Lower leg skin (tissue), 4 donors: ENCODE measurements at places on chromosomes 2 and 18.

- DNase-seq: no peak
These were observed 48.4 kb downstream of the LRP1B start for GRCh38 chr2:142082368-142082767.

- no peak for DNase-seq
These were observed 12.3 kb downstream of the ZEB2 start for GRCh38 chr2:144507441-144508171.

- DNase-seq: no peak
These were observed 91.3 kb downstream of the ASXL2 start for GRCh38 chr2:25787020-25787419.

GRCh38 chr18:48990481-48991318, 39.9 kb upstream of the SMAD7 start:
- no peak for DNase-seq

DNA sequence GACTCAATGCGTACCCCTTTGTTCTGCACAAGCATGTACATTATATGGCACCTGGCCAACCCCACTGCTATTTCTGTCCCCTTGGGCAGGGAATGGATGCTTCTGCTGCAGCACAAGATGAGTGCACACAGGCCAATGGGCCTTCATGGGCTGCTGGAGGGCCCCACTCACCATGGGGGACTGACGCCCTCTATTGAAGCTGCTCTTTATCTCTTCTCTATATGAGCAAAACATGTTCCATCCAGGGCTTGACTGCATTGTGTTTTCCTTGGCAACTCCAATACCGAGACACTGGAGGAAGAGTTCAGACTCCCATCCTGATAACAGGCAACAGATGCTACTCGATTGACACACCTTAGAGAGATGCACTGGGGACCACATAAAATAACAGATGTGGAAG, 251.6 kb upstream of the NCKAP5 start:
- no peak for DNase-seq

- DNase-seq: no peak
These were observed 11.7 kb upstream of the CXCR4 start for GRCh38 chr2:136129601-136130000.

DNA sequence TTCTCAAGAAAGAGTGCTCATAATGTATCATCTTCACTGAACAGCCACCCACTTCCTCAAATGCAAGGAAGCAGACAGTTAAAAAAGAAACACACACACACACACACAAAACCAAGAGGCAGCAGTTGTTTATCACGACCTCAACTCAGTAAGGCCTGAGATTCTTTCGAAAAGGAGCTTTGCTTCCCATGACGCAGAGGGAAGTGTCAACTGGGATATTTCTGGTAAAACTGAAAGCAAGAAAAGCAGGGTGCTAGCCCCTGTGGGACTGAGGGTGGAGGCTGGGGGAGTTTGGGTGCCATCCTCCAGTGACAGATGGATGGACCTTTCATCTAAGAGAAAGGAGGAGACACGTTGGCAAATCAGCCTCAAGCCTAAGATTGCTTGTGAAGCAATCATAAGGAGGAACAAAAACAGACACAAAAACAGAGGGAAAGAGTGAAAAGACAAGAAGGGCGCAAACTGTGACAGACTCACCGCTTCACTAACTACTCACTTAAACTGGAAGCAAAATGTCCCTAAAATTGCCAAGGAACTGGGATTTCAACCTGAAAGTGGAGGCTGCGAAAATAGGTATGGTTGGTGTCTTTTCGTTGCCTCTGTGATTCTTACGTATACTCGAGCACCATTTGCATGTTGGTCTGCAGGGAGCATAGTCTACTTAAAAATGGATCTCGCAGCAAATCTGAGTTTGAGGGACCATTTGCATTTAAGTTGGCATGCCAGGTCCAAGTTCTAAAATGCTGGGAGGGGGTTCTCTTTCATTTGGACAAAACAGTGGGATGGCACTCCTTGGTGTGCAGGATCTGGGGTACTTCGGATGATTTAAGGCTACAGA, at the start of gene ARHGAP25:
Gene ARHGAP25 (plus strand): TSS at position 124 of the 838 bp plus-strand sequence. CDS start 389 bp downstream, at position 513.
- DNase-seq: no peak

DNA sequence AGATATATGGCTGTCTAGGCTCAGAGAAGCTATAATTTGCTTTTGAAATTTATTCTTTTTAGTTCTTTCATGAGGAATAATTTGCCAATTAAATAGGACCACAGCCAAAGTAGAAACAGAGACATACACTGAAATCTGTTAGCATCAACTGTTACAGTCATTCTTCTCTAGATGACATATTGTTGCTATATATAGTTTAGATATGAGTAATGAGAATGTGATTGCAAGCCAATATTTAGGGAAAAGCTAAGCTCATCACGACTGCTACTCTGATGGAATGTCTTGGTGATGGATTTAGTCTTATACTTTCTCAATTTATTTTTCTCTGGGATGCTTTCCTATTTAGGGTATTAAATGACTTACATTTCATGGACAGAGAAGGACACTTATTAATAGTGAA, 259.1 kb downstream of the LNPK start:
- DNase-seq: no peak

DNA sequence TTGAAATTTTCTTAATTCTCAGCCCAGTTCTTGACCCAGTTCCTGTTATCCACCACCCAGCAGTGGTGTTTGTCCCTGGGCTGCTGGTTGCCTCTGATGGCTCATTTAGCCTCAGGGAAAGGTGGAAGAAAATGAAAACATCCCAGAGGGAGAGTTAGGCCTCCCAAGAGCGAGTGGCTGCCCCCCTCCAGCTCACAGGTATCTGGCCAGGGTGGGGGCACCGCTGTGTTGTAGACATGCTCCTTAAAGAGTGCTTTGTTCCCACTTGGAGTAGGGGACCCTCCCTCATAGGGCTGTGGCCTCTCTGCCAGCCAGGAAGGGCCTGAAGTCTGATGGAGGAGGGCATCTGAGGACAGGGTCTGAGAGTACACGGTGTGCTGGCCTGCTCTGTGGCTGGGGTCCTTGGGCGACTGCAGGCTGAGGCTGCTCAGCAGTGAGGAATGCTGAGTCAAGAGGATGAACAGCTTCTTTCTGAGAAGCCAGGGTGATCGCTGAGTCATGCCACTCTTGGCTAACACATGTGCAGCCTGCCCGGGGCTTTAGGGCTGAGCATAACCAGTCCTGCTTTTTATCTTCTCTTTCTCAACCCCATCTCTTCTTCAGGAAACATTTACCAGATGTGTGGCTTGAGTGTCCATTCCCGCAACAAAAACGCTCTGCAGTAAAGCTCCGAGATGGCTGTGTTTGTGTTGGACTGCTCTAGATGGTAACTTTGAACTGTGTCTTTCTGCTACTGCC, 72.3 kb downstream of the IL1R2 start:
- peak; percentile 95 for DNase-seq

GRCh38 chr2:64989982-64990614, 899 bp downstream of the SLC1A4 start:
- DNase-seq: no peak

GRCh38 chr2:180319586-180320405, 312.7 kb upstream of the CWC22 start:
- no peak for DNase-seq

GRCh38 chr2:144162652-144163051, 357.3 kb downstream of the ZEB2 start:
- DNase-seq: no peak

GRCh38 chr2:174882416-174882815, 118.1 kb upstream of the CHRNA1 start:
- no peak for DNase-seq

DNA sequence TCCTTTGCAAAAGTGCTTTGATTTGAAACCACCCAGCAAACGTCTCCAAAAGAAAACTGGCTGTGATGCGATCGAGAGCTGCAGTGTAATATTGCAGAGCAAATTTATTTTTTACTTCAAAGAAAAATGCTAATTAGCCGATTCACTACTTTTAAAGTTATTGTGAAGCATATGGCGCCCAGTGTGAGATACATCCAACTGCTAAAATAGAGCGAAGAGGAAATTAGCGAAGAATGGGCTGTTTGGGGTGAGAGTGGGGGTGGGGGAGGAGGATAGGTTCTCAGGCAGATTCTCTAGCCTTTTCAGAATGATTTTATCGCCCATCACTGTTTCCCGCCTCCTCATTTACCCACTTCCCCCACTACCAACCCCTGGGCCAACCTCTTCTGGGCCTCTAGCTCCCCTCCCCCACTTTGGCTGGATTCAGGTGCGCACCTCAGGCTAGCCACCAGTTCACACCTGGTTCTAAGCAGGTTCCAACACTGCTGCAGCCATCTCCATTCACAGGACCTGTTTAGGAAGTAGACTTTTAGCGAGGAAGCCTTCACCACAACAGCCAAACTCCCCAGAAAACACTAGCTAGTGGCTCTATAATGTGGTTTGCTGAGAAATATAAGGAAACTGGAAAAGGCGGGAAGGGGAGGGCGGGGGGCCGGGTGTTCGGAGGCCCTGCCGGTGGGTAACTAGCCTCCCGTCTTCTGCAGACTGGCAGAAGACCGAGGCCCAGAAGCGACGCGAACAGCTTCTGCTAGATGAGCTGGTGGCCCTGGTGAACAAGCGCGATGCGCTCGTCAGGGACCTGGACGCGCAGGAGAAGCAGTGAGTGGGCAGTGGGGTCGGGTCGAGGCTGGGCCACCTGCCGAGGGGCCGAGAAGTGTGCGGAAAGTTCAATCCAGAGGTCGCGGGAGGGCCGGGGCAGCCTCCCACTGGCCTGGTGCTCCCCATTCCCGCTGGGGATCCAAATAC, 6.0 kb upstream of the OTX1 start:
- DNase-seq: no peak

DNA sequence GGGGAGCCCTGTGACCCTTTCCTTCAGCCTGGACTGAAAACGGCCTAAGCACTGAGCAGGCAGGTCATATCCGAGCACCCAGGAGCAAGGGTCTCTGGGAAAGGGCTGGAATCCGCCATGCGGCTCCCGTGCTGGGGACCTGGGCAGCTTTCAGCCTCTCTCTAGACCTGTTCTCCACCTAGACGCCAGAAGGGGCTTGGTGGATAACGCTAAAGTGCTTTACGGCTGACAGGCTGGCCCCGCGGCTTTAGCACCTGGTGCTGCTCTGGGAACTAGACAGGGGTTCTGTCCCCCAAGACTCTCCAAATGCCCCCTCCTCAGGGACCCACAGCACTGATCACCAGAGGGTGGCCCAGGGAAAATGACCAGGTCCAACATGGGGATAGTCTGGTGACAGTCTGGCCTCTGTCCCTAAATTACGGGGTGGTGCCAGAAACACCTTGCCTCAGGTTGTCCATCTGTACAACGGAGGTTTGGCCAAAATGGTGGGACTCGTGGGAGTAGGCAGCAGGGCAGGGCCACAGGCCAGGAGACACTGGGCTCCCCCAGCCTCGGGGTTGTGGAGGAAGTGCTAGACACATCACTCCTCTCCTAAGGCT, 13.0 kb downstream of the SDC1 start:
- no peak for DNase-seq

DNA sequence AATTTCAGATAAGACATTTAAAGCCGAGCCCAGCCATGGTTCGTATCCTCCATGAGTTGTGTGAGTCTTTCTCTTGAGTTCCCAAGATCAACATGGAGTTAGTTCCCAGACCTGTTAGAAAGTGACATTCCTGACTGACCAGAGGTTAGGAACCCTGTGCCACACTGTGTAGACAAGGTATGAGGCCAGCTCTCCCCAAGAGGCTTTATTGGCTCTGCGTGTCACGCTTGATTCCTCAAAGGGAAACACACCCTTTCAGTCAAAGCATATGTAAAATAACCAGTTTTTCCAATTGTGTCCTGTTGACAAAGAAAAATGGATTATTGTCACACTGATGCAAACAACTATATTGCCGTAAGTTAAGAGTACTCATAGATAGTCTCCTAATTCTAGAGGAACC, 1.2 kb downstream of the SULT1C3 start:
- no peak for DNase-seq

GRCh38 chr2:29033172-29033571, 41.2 kb downstream of the PCARE start:
- no peak for DNase-seq

DNA sequence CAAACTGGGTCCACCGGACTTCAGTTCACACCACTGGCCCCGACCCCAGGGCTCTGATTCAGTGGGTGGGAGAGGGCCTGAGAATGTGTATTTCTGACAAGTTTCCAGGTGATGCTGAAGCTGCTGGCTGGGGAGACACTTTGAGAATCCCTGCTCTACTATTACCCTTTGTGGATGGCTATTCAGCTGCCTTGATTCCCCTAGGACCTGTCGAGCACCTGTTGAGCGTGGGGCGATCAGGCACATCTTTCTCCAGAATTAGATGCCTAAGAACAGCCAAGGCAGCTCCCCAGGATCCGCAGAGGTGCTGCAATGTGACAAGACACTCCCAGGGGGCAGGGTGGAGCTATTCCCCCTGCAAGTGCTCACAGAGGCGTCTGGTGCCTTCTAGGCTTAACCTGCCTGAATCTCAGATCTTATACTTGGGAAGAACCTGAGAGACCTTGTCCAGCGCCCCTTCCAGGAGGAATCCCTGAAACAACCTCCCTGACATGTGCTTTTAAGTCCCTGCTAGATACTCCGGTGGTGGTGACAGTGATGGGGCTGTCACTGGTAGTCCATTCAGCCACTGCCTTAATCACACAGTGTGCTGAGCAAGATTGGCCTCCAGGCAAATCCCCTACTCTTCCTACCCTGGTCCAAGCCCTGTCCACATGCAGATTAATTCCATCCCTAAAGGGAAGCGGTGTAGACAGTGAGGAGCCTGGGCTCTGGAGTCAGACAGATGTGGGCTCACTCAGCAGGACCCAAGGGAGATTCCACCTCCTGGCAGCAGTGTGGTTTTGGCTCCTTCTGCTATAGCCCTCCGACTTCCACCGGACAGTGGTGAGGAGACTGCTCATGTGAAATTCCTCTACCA, 43.4 kb upstream of the OTOF start:
- no peak for DNase-seq

GRCh38 chr2:23803965-23804542, 122.9 kb downstream of the ATAD2B start:
- no peak for DNase-seq

GRCh38 chr18:31273812-31274527, 44.0 kb upstream of the DSG1 start:
- DNase-seq: no peak

DNA sequence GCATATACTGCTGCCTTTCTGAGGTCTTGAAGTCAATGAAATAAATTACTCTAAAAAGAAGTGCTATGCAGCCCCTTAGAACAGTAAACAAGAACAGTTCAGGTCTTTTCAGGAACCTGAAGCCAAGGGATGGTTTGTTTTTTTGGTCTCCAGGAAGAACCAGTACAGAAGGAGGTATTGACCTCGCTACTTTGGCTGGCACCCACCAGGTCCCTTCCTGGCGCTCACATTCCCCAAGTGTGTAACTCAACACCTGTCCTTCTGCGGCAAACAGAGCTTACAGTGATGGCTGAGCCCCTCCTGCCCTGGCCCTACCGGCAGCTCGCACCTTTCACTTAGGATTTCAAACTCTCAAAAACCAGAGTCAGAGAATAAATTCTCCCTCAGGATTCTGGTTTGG, 51.9 kb downstream of the SETBP1 start:
- DNase-seq: no peak

- no peak for DNase-seq
These were observed 111.2 kb downstream of the FMNL2 start for GRCh38 chr2:152446213-152446612.
